T-helper 17 cell (primary cell): ENCODE measurements at places on chromosomes 4 and X. TPM values are rescaled to one million over a fixed set of nuclear protein-coding genes. Genes with fewer than 3 reads are reported as not detected.

- no peaks in the 10 kb centered on the region for H3K36me3 ChIP-seq
- H3K4me1 ChIP-seq: peaks cover 14% of the 10 kb centered on the region
- peak; percentile 55 for DNase-seq
- H3K27ac ChIP-seq: no peak overlapping the region
- peak overlapping the region; percentile 69 for H3K4me3 ChIP-seq
- no peaks in the 10 kb centered on the region for H3K27me3 ChIP-seq
Observed at GRCh38 chr4:182808673-182809416, 108.3 kb downstream of the DCTD start.

- H3K4me1 ChIP-seq: no peaks in the 10 kb centered on the region
- H3K27me3 ChIP-seq: no peaks in the 10 kb centered on the region
- no peak for DNase-seq
Observed at GRCh38 chr4:33060674-33061542, 2340.7 kb downstream of the PCDH7 start.

DNA sequence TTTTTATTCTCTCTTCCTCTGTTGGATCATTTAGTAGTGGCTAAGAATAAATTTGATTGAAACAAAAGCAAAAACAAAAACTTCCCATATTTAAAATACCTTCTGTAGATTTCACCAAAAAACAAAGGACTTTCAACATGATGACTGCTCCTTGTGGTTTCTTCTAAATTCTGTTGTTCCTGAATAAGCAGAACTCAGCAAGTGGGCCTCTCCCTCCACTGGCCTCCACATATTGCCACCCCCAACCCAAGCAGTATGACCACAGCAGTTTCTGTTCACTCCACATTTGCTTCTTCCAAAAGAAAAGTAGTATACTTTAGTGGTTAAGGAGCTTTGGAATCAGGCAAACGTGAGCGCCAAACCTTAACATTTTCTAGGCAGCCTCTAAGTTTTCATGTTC is 114.7 kb downstream of the COX18 start:
- no peaks in the 10 kb centered on the region for H3K4me1 ChIP-seq
- no peak overlapping the region for H3K27ac ChIP-seq
- H3K4me3 ChIP-seq: no peak overlapping the region
- H3K36me3 ChIP-seq: peaks cover 4% of the 10 kb centered on the region
- H3K27me3 ChIP-seq: peaks cover 20% of the 10 kb centered on the region

- no peak within 1 kb of the TSS for H3K4me3 ChIP-seq
- peaks cover 14% of the 10 kb centered on the region for H3K27me3 ChIP-seq
- no peaks in the 10 kb centered on the region for H3K4me1 ChIP-seq
- no peak within 1 kb of the TSS for H3K27ac ChIP-seq
- DNase-seq: no peak
Observed at GRCh38 chr4:109801895-109802319, at the start of gene CFI. Gene CFI (minus strand): TSS chr4:109801999. CDS start chr4:109801971, 28 bp downstream.

GRCh38 chrX:84339507-84340364 is 151.7 kb upstream of the RPS6KA6 start:
- H3K27ac ChIP-seq: no peak overlapping the region
- no peaks in the 10 kb centered on the region for H3K27me3 ChIP-seq
- H3K4me1 ChIP-seq: no peaks in the 10 kb centered on the region
- no peak overlapping the region for H3K4me3 ChIP-seq
- DNase-seq: no peak
- no peaks in the 10 kb centered on the region for H3K36me3 ChIP-seq

DNA sequence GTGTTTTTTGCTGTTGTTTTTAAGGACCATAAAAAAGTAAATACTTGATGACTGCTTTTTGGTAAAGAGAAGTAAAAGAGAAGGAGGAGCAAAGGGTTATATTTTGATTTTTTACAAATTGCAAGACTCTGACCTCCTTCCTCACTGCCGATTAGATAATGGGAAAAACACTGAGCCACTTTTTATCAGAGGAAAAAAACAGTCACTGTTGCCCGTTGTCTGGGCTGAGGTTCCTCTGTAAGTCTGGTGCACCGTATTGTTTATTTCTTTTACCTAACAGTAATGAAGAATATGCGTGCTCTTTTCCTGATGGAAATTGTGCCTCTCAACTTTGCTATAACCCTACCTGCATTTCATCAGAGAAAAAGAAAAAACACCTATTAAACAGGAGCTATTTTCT is 178.7 kb upstream of the EMCN start:
- H3K4me3 ChIP-seq: no peak overlapping the region
- peaks cover 3% of the 10 kb centered on the region for H3K4me1 ChIP-seq
- no peak overlapping the region for H3K27ac ChIP-seq
- H3K36me3 ChIP-seq: no peaks in the 10 kb centered on the region
- H3K27me3 ChIP-seq: peaks cover 21% of the 10 kb centered on the region
- no peak for DNase-seq

DNA sequence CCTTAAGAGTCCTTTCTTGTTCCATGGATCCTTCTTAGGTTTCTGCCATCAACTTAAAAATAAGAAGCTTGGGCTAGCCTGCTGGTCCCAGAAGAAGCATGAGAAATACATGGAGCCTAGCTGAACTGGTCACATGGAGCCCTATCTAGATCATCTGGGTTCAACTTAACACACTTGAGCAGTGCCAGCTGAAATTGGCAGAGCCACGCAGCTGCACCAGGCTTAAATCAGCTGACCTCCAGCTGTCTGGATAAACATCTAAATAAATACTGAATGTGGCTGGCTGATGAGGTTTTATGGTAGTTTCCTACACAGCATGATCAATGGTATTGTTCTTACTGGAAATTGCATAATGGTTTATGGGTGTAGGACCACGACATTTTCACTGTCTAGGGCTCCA is 598.4 kb upstream of the FAM241A start:
- DNase-seq: no peak
- H3K27me3 ChIP-seq: no peaks in the 10 kb centered on the region
- no peaks in the 10 kb centered on the region for H3K4me1 ChIP-seq
- no peak overlapping the region for H3K4me3 ChIP-seq
- H3K36me3 ChIP-seq: no peaks in the 10 kb centered on the region

DNA sequence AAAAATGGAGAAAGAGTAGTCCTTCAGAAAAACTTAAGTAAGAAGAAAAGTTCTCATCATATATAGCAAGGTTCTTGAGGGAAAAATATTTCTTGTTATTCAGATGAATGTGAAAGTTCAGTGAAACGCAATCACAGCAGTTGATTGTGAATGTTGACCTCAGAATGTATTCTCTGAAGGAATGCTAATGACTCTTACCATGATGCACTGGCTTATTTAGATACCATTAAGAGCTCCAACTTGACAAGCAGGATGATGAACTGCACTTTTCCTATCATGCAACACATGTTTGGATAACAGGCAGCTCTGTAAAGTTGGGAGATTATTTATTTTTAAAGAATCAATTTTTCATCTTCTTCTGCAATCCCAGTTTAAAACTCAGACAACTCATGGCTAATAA is 115.5 kb upstream of the MYOZ2 start:
- no peak overlapping the region for H3K27ac ChIP-seq
- H3K4me3 ChIP-seq: no peak overlapping the region
- H3K4me1 ChIP-seq: no peaks in the 10 kb centered on the region
- no peaks in the 10 kb centered on the region for H3K36me3 ChIP-seq

DNA sequence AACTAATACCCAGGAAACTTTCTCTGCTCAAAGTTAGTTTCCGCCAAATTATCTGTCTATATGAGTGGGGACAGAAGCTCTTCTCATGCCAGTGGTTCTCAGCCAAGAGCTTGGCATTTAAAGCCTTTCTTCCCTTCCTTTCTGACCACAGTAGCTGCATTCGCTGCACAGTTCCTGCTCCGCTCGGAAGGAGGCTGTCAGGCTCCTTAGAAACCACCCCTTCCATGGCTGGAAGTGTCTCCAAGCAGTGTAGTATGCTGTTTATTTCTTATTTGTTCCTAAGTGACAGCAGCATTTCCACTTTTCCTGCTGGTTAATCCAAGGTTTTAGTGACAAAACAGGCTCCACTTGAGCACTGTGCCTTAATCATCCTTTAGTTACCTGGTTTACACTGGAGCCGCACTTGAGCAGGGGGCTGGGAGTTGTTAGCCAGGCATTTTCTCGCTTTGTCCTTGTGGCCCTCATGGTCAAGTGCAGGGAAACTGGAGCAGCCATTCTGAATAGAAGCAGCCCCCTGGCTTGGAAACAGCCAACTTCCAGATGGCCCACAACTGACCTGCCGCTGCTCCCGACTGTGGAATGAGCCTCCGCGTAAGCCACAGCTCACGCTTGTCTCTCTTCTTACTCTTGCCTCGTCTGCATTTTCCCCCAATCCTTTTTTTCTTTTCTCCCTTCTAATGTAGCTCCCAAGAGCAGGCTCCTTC is 739.4 kb upstream of the TENM3 start:
- no peak overlapping the region for H3K27ac ChIP-seq
- H3K4me3 ChIP-seq: no peak overlapping the region
- H3K4me1 ChIP-seq: no peaks in the 10 kb centered on the region
- no peaks in the 10 kb centered on the region for H3K36me3 ChIP-seq
- no peak for DNase-seq

- H3K4me3 ChIP-seq: no peak overlapping the region
- DNase-seq: no peak
- no peak overlapping the region for H3K27ac ChIP-seq
Observed at GRCh38 chr4:71827826-71828225, 43.9 kb upstream of the GC start.

GRCh38 chrX:136586386-136586785 is 54.4 kb downstream of the VGLL1 start:
- peak; percentile 25 for DNase-seq
- H3K4me3 ChIP-seq: peak overlapping the region; percentile 77
- no peaks in the 10 kb centered on the region for H3K27me3 ChIP-seq
- H3K27ac ChIP-seq: peak overlapping the region; percentile 94
- no peaks in the 10 kb centered on the region for H3K36me3 ChIP-seq

DNA sequence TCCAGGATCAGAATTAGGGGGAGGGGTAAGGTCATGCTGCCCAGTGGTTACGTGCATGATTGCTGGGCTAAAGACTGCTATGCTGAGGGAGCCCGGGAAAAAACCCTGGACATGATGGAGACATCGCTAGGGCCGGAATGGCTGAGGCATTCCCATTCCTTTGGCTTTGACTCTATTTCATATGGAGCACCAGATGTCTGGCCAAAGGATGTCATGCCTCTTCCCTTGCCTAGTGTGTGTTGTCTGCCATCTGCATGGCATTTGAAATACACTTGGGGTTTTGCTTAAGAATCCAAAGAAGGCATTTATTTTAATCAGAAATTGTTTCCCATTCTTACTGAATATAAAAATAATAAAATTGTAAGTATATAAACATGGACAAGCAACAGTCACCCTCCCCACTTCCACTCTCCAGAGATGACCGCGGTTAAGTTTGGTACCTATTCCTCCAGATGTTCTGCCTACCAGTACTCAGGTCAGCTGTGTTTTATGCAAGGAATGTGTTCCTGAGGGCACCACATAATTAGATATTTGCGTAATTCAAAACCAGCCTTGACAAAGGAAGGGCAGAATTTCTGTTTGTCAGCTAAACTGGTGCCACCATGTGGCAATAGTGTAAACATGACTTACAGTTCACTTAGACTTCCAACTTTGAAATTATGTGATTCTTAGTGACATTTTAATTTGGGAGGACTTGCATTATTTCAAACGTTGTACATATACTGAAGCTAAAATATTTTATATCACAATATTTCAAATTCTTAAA is 105.9 kb downstream of the CT47B1 start:
- H3K4me3 ChIP-seq: no peak overlapping the region
- no peaks in the 10 kb centered on the region for H3K36me3 ChIP-seq
- H3K27me3 ChIP-seq: no peaks in the 10 kb centered on the region
- DNase-seq: no peak
- H3K27ac ChIP-seq: no peak overlapping the region

GRCh38 chr4:108210989-108211835 is 42.5 kb upstream of the LEF1 start:
- no peak for DNase-seq
- no peak overlapping the region for H3K27ac ChIP-seq
- peaks cover 3% of the 10 kb centered on the region for H3K4me1 ChIP-seq
- H3K36me3 ChIP-seq: peaks cover 7% of the 10 kb centered on the region
- H3K27me3 ChIP-seq: no peaks in the 10 kb centered on the region
- no peak overlapping the region for H3K4me3 ChIP-seq

GRCh38 chrX:129786210-129786651 is 6.5 kb downstream of the SASH3 start:
- peak overlapping the region; percentile 93 for H3K27ac ChIP-seq
- H3K27me3 ChIP-seq: no peaks in the 10 kb centered on the region
- peaks cover 5% of the 10 kb centered on the region for H3K36me3 ChIP-seq
- H3K4me3 ChIP-seq: peak overlapping the region; percentile 81

GRCh38 chr4:164904336-164904735 is 27.4 kb downstream of the APELA start:
- H3K4me1 ChIP-seq: no peaks in the 10 kb centered on the region
- H3K27ac ChIP-seq: no peak overlapping the region

GRCh38 chr4:139840773-139841172 is 175.2 kb downstream of the MGST2 start:
- no peaks in the 10 kb centered on the region for H3K36me3 ChIP-seq
- H3K27me3 ChIP-seq: peaks cover 22% of the 10 kb centered on the region
- no peak overlapping the region for H3K27ac ChIP-seq
- DNase-seq: no peak
- H3K4me1 ChIP-seq: peaks cover 4% of the 10 kb centered on the region

GRCh38 chr4:4427886-4428285 is 41.0 kb downstream of the NSG1 start:
- peaks cover 2% of the 10 kb centered on the region for H3K36me3 ChIP-seq
- H3K4me1 ChIP-seq: peaks cover 17% of the 10 kb centered on the region
- H3K4me3 ChIP-seq: no peak overlapping the region
- no peaks in the 10 kb centered on the region for H3K27me3 ChIP-seq
- H3K27ac ChIP-seq: peak overlapping the region; percentile 91

DNA sequence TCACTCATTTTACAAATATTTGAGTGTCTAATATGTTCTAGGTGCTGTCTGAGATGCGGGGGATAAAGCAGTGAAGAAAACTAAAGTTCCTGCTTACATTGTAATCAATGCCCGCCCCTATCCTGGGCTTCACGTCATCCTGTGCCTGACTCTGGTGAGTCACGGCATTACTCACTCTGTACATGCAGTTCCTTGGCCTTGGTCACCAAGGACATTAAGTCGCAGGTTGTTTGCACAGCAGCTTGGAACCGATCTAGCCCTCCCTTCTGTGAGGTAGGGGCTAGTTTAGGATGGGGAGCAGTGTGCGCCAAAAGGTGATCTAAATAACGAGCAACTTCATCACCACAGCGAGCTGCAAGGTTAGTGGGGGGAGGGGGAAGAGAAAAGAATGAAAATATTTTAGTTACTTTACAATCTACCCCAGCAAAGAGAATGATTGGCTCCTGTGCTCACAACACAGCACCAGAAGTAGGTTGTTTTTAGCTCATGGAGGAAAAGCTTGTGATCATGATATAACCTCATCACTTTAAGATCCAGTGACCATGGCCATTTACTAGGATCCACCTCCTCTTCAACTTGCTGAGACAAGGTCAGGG is 48.0 kb upstream of the HDAC8 start:
- H3K36me3 ChIP-seq: no peaks in the 10 kb centered on the region
- DNase-seq: no peak
- H3K4me1 ChIP-seq: peaks cover 3% of the 10 kb centered on the region
- H3K27me3 ChIP-seq: no peaks in the 10 kb centered on the region

PABPC5 gene
- not detected for total RNA-seq

MAPK10 gene
- total RNA-seq: 5.9 TPM

CSAG1 gene
- not detected for total RNA-seq

PRIMPOL gene
- total RNA-seq: 9.5 TPM

SUPT20HL2 gene
- not detected for total RNA-seq

DDX53 gene
- not detected for total RNA-seq

F8A1 gene
- total RNA-seq: 19.0 TPM

MAGEA9B gene
- not detected for total RNA-seq

SUPT20HL1 gene
- total RNA-seq: not detected
